ENCODE measurements at places on chromosomes 5 and 9.

- DNase-seq: peak; percentile 14
Measured at GRCh38 chr9:129850821-129851550, 15.7 kb downstream of the USP20 start.

DNA sequence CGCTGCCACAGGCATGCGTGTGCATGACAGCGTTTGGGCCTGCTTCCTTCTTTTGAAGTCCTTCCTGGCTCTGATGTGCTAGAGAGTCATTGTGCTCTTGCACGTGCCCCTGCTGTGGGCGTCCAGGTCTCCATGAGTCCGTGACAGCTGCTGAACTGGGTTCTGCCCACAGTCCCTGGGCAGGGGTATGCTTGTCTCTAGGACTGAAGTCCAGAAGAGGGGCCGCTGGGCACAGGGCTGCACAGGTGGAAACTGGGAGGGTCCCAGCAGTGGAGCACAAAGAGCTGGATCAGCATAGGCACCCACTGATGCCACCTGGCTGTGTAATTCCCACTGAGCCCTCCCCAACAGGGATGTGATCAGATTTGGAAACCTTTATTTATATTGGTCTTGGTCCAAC, 169.4 kb downstream of the IRX2 start:
- no peak for DNase-seq

DNA sequence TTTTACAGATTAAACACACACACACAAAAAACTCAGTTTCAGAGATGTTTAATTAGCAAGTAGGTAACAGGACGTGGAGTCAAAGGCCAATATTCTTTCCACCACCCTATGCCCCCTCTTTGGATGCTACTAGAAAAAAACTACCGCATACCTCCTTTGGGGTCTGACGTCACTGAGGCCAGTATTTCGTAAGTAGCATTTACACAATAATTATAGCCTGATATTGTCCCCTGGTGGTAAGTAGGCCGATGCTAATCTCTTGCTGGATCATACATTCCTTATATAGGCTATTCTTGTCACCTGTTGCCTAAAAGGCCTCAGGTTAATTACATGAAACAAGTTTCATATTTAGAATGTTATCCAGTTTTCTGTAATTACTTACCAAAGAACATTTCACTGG, 21.0 kb upstream of the SMARCA2 start:
- no peak for DNase-seq

- no peak for DNase-seq
Measured at GRCh38 chr9:7375013-7375511, 424.5 kb downstream of the DMAC1 start.

- DNase-seq: no peak
Measured at GRCh38 chr5:122297587-122298298, 14.3 kb upstream of the SNCAIP start.

DNA sequence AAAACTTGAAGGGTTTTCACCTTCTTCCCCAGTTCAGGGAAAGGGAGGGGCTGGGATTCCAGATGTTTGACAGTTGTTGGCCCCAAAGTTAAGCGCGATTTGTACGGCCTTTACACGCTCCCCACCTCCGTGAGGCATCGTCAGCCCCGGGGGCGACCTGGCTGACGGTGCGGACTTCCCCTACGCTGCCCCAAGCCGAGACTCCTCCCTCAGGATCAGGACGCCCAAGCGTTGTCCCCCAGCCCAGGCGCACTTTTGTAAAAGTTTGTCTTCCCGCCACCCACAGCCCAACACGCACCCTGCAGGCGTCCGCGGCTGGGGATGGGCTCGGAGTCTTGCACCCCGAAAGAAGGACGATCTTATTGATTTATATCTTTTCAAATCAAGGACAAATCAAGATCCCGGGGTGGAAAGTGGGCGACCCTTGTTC, 713 bp downstream of the MOB3B start:
- DNase-seq: no peak

DNA sequence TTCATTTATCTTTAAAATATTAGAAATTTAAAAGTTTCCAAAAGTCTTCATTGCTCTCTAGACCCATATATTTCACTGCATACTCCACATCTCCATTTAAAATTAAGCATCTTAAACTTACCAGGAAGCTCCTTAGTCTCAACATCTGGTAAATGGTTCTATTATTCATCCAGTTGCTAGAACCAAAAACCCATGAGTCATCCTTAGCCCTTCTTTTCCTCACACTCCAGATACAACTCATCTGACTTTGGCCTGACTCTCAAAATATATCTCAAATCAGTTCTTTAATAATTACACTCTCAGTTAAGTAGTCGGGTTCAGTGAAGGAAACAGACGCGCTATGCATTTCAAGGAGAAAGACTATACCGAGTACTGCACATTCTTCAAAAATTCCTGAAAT, 110.2 kb upstream of the COX7C start:
- DNase-seq: no peak

DNA sequence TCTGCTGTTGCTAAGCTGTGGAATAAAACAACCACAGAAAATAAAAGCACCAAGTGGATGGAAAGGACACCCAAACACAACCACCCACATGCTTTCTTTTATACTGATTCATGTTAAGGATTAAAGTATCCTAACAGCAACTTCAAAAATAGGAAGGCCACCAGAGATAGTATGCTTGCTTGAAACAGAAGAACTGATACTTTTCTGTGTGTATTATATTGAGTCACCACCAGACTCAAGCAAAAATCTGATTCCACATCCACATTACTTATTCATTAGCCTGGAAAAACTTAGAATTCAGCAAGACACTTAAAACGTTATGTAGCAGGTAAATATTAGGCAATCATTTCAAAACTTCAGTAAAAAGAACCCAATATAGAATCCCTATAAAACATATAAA, 52.3 kb downstream of the ZDHHC21 start:
- DNase-seq: no peak

- no peak for DNase-seq
Measured at GRCh38 chr5:145968970-145969713, 32.8 kb downstream of the SH3RF2 start.

- no peak for DNase-seq
Measured at GRCh38 chr9:131523451-131524435, 7.3 kb downstream of the UCK1 start.

DNA sequence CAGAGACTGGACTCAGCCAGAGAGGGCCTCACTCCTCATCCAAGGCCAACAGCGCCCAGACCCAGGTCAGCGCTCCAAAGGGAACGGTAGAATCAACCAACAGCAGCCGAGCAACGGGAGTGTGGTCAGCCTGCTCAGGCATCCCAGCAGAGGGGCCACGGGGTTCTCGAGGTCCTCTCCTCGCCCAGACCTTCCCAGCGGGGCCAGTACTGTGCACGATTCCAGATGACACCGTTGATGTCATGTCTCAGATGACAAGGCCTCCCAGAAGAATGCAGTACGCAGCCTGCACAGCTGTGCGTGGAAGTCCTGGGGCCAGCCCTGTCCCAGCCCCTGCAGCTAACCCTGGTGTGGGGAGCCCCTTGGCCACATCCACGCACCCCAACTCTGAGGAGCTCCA, 141.0 kb upstream of the PPP1R26 start:
- no peak for DNase-seq

DNA sequence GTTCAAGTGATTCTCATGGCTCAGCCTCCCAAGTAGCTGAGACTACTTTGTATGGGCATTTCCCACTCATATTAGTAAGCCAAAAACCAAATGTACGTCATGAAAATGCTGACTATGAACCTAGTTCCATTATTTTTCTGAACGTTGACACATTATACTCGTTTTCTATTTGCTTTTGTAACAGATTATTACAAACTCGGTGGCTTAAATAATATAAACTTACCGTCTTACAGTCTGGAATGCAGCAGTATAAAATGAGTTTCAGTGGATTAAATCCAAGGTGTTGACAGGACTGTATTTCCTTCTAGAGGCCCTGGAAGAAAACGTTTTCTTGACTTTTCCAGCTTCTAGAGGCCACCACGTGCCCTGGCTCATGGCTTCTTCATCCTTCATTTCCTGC, 517.0 kb downstream of the GADD45G start:
- no peak for DNase-seq

DNA sequence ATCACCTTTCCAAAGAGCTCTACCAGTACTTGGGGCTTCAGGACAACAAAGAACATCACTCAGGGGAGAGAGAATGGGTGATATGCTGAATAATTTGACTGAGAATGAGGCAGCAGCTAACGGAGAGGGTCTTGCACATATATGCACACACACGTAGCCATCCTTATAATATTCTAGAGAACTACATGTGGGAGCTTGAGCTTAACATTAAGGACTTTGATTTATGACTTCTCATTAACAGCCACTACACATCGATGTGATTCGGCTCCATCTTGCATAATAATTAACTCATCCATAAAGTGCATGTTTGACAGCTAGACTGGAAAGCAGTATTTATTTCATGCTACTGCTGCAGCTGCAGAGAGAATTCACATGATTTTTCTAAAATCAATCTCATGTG, 163.4 kb downstream of the RAB3C start:
- DNase-seq: no peak

- DNase-seq: no peak
Measured at GRCh38 chr5:173338380-173339015, 10.3 kb upstream of the STC2 start.

- DNase-seq: peak; percentile 80
Measured at GRCh38 chr5:180291943-180292831, at the start of gene MAPK9. Gene MAPK9, minus strand, starts transcription at chr5:180292083. Its CDS starts 11,522 bp downstream, at chr5:180280561.

GRCh38 chr9:32401488-32401887, 17.0 kb downstream of the ACO1 start:
- no peak for DNase-seq

DNA sequence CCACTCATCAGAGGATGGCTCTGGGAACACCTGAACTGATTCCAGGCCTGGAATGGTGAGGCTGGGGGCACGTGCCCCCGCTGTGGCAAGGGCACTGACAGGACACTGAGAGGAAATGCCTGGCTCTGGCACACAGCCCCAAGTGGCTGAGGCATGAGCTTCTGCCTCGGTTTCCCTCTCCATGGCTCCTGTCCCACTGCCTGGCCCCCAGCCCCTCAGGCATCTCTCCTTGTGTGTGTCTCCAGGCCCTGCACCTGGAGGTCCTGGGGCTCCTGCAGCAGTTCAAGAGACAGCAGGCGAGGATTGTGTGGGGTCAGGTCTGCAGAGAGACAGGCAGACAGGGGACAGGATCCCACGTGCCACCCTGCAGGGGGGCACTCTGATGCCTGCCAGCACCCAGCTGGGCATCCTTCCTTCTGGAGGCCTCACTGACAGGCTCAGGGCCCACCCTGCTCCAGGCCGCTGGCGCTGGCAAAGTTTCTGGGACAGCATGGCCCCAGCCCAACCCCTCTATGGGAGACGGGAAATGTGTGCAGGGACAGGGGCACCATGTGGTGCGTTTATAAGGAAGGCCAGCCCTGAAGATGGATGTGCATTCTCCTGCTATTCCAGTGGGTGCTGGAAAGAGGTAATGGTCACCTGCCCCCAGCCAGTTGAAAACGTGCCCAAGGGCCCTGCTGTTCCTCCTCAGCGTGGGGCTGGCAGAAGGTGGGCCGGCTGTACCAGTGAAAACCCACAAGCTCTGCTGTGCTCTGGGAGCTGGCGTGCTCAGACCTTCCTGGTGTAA, 66.0 kb downstream of the RASGEF1C start:
- no peak for DNase-seq

DNA sequence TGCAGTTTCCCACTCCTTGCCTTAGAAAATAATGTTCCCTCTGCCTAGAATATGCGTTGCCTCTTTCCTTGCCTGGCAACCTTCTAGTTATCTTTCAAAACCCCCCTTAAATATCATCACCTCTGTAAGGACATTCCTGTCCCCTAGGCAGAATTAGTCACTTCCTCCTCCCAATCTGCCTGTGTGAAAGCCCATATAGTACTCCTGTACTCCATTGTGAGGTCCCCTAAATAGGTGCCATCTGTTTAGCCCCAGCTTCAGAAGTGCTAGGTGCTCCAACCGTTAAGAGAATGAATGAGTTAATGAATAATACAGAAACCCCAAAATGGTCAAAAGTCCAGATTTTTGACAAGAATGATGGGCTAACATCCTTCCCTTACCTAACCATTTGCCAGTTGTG, 181.4 kb downstream of the GDNF start:
- no peak for DNase-seq

- DNase-seq: no peak
Measured at GRCh38 chr9:90827181-90827871, 25.7 kb downstream of the SYK start.

DNA sequence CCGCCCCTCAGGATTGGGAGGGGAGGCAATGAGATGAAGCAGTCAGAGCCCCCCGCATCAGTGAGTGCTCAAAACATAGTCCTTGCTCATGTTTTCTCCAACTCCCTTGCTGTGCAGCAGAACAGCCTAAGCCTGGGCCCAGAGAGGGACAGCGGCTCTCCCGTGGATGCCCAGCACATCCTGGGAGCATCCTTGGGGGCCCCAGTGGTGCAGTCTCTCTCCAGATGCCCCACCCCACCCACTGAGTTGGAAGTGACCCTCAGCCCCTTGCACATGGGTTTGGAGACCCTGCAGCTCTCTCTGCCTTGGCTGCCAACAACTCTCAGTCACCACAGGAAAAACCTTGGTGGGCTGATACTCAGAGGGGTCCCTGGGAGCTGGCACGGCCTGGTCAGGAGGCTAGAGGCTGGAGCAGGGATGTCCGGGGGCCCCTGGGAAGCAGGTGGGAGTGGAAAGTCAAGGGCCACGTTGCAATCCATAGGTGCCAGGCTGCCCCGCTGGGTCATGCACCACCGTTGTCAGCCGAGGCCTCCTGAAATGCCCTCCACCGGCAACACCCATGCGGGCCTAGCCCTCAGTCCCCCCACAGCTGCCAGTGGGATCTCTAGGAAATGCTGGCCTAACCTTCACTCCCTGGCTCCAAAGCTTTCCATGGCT, 242.5 kb downstream of the PBX3 start:
- DNase-seq: no peak

DNA sequence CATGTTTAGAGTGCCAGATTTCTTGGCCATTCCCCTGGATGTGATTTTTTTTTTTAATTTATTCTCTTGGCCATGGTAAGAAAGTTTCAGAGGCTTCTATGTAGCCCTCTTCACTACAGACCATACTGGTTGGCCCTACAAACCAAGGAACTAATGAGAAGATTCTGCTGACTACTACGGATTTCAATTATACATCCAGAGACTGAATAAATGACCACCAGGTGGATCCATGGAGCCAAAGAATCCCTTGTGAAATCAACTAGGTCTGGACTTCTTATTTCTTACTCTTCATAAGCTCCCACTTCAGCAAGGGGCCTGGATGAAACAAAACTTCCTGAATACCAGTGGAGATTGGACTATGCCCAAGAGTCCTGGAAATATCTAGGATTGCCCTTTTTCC, 27.6 kb downstream of the ZNF622 start:
- DNase-seq: peak; percentile 9

All from ACHN (cell line).